CD4-positive, alpha-beta T cell treated with Interleukin-4 for 4 hours (primary cell): ENCODE measurements at places on chromosomes 7 and 10.

- no peak for DNase-seq
Observed at GRCh38 chr7:19522486-19522885, 186.4 kb downstream of the POLR1F start.

- no peak for DNase-seq
Observed at GRCh38 chr7:152588350-152588749, 87.6 kb downstream of the XRCC2 start.

- no peak for DNase-seq
Observed at GRCh38 chr7:101151908-101152651, 2.2 kb upstream of the AP1S1 start.

DNA sequence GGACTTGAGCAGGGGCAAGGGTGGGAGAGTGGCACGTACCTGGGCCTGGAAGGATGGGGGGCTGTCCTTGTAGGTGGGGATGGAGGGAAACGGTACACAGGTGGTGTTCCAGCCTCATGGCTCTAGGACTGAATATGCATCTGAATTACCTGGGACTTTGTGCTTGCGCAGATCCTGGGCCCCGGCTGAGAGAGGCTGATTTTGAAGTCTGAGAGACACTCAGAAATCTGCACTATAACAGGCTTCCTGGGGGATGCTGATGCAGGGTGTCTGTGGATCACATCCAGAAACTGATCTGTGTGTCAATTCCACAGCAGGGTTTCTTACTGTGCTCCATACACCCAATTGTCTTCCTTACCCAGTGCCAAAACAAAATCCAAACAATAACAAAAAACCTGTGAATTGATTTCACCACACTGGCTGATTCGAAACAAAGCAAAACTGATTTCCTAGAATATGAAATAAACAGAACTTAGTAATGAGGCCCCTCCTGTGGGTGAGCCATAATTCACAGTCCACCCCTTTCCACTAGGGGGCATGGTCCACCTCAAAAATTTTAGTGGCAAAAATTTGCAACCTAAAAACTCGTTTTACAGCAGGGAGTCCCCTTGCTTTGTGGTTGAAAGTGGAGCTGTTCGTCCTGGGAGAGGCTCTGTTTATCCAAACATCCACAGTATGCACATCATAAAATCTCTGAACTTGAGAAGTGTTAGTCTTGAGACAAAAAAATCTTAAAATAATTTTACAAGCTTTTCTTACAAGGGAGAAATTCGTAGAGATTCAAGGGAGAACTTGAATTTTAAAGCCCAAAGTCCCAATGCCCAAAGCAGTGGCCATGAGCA lies 32.0 kb upstream of the PLEKHA1 start:
- DNase-seq: peak; percentile 75

DNA sequence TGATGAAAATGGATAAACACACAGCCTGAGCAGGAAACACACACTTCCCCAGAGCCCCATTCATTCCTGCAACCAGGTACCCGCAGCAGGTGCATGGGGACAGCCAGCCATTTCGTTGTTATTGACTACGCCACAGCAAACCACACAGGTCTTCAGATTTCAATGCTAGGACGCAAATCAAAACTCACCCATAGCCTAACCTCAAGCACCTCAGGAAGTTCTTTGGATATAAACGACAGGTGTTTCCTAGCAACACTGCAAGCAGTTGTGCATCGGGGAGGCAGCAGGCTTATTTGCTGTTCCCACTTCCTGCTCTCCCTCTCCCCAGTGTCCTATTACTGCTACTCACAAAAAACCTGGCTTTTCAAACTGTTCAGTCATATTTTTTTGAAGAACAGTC lies 176.5 kb upstream of the FRMD4A start:
- DNase-seq: peak; percentile 75

GRCh38 chr10:98617906-98618520 lies 171.3 kb upstream of the HPS1 start:
- no peak for DNase-seq

GRCh38 chr10:90916392-90917237 lies 4.3 kb downstream of the ANKRD1 start:
- no peak for DNase-seq

- no peak for DNase-seq
Observed at GRCh38 chr10:43598446-43598845, 7.8 kb upstream of the ZNF485 start.

- no peak for DNase-seq
Observed at GRCh38 chr10:63703740-63704345, 182.6 kb downstream of the REEP3 start.

DNA sequence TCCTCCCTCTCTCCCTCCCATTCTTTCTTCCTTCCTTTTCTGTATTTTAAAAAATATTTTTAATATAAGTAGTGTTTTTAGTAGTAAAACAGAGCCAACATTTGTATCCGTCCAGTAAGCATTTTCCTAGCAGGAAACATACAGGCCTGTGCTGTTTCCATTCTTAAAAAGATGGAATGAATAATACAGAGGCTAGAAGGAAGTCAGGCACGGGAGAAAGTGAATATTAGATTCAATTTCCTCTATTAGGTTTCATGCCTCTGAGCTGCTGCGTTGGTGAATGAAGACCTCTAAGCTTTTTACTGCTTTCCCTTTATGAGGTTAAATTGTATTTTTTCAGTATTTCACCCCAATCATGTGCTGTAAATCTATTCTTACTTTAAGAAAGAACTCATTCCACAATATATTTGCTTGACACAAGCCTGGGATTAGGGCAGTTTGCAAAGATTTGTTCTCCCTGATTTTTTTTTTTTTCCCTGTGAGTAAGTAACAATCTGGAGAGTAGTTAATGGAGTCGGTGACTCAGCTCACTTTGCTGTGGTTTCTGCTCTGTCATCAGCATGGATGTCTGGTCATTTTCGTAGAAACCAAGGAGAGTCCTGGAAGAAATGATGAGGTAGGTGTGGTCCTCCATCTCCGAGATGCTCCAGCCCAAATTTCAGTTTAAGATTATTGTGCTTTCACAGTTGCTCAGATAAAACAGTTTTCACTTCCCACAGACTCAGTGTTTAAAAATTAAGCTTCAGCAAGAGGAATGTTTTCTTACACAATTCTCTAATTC lies 76.1 kb upstream of the PITRM1 start:
- DNase-seq: no peak

DNA sequence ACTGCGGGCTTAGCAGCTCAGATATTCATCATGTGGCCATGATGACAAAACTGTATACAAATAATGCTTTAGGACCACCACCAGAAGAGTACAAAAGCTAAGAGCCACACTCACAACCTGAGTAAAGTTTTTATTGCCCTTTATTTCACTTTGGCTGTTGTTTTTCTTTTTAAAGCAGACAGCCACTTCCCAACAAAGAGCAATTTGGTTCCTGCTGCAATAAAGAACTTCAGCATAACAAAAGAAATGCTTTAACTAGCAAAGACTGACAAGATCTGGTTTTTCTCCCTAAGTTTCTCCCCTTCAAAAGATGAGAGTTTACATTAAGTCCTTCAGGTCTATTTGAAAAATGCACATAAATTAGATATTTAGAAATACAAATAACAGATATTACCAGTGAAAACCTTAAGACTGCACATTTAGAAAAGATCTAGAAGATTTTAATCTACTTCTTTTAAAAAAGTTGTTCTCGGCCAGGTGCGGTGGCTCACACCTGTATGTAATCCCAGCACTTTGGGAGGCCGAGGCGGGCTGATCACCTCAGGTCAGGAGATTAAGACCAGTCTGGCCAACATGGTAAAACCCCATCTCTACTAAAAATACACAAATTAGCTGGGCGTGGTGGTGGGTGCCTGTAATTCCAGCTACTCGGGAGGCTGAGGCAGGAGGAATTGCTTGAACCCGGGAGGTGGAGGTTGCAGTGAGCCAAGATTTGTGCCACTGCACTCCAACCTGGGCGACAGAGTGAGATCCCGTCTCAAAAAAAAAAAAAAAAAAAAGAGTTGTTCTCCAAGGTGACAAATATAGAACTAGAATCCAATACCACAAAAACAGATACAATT lies 59.4 kb downstream of the WAPL start:
- DNase-seq: no peak

- no peak for DNase-seq
Observed at GRCh38 chr10:131047501-131047900, 264.0 kb downstream of the TCERG1L start.

DNA sequence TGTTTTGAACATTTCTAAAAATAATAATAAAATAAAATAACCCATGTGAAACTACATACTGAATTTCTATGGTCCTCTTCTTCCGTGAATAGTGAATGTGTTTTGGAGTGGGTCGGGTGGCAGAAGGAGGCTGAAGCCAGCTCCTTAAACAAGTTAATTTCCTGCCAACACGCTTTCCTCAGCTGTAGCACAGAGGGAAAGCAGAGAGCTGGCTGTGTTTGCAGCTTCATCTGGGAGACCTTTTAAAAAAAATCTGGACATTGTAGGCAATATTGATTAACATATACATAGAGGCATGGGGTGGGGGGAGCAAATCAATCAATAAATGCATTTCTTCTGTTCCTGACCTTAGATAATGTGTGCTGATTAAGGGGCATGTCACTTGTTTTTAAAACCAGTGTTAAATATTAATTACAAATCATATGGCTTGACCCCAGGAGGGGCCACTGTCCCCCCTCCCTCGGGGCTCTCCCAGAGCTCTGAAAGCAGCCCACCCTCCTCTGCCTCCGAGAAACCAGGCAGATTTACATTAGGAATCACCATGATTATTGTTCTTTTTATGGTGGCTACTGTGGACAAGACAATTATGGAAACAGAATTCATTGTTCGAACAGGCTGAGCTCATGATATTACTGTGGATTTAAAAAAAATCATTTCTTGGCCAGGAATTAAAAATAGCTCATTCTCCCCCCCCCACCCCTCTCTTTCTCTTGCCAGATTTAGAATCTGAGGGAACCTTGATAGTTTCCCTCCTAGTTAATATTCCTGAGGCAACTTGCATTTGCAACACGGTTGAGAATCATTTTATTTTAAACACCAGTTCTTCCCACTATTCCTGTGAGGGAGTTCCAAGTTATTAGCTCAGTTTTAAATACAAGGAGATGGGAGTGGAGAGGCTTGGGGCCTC lies 100.5 kb upstream of the CARD11 start:
- DNase-seq: no peak

GRCh38 chr7:80183351-80183750 lies 48.7 kb downstream of the GNAI1 start:
- DNase-seq: no peak

- DNase-seq: no peak
Observed at GRCh38 chr10:68559841-68560185, 324 bp upstream of the TET1 start.

GRCh38 chr10:110641256-110641655 lies 2.9 kb upstream of the RBM20 start:
- peak; percentile 41 for DNase-seq

- DNase-seq: no peak
Observed at GRCh38 chr7:30985756-30986155, 22.0 kb downstream of the GHRHR start.

DNA sequence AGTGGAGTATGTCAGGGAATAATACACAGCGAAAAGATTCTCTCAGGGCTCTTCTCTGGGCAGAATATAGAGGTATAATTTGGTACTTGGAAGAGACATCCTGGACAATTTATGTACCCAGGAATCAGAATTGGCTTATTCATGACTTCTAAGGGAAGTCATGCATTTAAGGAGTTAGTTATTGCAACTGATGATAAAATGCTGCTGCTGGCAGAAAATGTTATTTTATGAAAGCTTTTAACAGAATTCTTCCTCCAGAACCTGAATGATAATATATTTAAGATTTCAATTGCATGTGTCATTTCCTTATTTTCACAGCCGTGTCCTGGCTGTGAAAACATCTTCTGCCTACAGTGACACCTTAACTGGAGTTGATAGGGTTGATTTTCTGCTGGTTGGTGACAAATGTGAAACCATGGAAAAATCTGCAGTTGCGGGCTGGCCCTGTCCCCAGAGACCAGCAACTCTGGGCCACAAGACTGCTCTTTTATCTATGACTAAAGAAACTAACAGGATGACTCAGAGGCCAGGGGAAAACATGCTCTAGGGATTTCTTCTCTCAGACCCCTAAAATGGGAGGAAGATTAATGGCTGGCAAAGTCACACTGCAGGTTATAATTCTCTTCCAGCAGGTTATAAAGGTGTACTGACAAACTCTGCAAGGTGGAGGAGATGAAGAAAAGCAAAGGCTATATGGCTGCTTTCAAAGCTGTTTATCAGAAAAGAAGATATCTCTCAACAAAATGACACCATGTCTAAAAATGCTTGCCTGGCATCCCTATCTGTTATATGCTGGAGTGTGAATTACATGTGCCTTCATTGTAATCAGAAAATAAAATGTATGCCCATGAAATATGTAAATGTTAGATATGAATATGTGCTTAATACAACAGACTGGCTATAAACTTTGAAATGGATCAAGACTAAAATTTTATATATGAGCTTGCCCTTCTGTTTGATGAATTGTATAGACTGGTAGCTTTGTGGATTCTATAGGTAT lies 12.1 kb upstream of the TRUB1 start:
- DNase-seq: no peak

GRCh38 chr10:91410638-91411371 lies 661 bp downstream of the HECTD2 start:
- peak; percentile 14 for DNase-seq

- DNase-seq: no peak
Observed at GRCh38 chr7:96670338-96671289, 39.0 kb downstream of the SEM1 start.

- DNase-seq: no peak
Observed at GRCh38 chr7:111529507-111530355, 32.6 kb downstream of the IMMP2L start.
